Osteoblast (primary cell): ENCODE measurements at places on chromosomes 2 and 18.
A peak's percentile ranks its signal among the peaks of the same experiment; 100 is the strongest.

DNA sequence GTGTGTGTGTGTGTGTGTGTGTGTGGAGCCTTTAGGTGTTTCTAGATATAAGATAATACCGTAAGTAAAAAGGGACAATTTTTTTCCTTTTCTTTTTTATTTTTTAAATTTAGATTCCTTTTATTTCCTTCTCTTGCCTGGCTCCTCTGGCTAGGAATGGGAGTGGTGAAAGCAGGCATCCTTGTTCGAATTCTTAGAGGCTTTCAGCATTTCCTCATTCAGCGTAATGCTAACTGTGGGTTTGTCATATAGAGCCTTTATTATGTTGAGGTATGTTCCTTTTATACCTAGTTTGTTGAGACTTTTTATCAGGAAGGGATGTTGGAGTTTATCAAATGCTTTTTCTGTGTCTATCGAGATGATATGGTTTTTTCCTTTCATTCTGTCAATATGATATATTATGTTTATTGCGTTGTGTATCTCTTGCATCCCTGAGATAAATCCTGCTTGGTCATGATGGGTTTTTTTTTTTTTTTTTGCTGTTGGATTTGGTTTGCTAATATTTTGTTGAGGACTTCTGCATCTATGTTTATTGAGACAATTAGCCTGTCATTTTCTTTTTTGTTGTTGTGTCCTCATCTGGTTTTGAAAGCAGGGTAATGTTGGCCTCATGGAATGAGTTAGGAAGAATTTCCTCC, 120.2 kb downstream of the XRCC5 start:
- no peak for DNase-seq

DNA sequence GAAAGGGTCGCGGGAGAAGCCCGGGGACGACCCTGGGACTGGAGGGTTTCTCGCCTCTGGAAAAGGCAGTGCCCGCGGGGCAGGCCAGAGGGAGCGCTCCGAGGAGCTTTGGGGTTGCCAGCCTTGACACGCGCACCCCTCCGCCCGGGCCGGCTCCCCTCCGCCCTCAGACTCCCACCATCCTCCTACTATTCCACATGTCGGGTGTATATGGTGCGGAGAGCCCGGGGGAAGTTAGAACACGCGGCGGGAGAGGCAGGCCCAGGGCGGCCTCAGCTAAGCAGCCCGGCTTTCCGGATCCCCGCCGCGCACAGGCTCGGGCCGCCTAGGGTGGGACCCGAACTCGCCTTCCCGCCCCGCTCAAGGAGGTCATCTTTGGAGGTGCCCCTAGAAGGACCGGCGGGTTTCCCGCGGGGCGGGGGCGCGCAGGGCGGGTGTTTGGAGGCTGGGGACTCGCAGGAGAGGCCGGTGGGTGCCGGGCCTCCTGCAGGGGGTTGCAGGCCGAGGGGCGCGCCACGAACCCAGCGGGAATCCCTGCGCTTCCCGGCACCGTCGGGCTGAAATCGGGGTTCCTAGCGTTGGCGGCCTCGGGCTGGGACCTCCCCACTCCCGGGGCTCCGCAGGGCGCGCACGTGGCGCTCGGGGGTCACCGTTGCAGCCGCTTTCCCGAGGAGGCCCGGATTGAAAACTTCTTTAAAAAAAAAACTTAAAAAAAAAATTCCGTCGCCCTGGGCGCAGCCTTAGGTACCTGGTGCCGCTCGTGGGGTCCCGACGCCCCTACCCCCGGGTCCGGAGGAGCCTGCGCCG, 3.7 kb downstream of the NFATC1 start:
- peak; percentile 92 for DNase-seq

- DNase-seq, result no peak
Observed at GRCh38 chr18:60096428-60096827, 196.6 kb downstream of the PMAIP1 start.

DNA sequence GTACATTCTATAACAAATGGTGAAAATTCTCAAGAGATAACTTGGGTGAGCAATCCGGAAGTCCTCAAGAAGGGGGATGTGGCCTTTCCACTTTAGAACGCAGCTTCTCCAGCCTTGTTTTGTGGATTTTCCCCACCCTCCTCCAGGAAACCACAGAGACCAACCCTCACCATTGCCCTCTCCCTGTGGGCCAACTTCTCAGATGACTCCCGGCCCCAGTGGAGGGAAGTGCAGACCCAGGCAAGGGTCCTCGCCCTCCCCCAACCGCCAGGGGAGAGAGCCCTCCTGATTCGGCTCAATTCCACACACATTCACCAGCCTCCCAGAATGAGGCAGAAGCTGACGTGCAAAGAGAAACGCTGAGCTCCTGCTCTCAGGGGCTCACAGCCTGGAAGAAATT, 277.2 kb downstream of the EIPR1 start:
- no peak for DNase-seq

- no peak for DNase-seq
Observed at GRCh38 chr18:35345460-35345921, 1.3 kb upstream of the ZNF24 start.

DNA sequence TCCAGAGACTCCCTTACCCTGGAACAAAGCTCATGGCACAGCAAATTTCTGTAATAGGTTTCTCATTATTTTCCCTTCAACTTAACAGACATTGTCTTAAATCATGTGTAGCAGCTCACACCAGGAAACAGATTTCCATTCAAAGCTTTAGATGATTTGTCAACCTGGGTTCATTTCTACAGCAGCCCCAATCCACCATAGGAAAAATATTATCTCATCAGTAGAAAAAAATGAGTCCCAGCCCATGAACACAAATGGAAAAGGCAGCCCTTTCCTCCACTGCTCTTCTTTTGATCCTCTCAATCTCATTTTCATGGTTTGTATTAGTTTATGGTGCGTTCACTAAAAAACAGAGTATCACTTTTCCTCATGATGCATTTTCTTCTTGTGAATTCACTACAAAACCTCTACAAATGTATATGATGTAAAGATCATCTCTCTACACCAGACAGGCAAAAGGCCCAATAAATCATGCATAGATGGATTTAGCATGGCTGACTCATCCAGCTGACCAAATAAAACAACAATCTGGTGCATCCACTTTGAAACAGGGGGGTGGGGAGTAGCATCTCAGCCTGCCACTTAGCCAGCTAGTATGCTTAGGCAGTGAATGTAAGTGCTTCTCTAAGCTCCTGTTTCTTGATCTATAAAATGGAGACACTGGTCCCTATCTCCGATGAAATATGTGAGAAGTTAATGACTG, 78.6 kb downstream of the SATB2 start:
- DNase-seq, result peak; percentile 59

DNA sequence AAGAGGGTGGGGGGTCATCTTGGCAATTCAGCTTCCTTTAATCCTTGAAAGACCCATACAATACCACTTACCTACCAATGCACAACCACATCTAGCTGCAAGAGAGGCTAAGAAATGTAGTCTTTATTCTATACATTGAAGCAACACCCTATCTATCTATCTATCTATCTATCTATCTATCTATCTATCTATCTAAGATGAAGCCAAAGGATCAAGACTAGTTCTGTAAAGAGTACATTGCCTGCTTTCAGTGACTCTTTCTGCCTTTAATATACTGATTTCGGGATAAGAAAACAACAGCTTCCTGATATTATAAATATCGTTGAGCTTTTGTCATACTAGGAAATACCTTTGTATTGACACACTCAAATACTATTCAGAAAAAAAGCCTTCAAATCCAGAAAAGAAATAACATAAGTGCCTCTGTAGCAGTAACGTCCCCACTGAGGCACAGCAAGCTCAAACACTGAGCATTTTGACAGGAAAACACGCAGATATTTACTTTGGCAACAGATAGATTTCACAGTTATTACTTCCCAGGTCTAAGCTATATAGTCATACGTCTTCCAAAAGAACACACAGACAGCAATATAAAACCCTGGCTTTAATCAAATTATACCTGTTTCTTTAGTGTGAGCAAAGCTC, 139.4 kb upstream of the SERTAD2 start:
- DNase-seq, result peak; percentile 17
